ENCODE measurements at places on chromosomes 1 and 21.

GRCh38 chr1:114756949-114757454 lies 782 bp downstream of the CSDE1 start:
- DNase-seq = peak; percentile 51

- DNase-seq = no peak
These were observed 499.2 kb downstream of the OMA1 start for GRCh38 chr1:58047265-58047858.

DNA sequence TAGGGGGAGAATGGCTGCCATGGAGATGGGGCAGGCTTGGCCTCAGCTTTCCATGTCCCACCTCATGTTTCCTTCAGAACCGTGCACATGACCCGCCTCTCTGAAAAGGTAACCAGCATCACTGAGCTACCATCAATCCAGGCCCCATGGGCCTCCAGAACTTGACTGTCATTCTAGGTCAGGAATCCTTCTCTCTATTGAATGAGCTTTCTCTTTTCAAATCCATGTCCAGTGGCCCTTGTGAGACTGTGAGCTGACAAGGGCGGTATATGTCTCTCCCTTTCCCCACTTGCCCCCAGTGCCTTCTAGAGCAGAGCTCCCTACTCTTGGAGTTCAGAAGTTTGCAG lies 4.4 kb downstream of the CSRP1 start:
- no peak for DNase-seq

DNA sequence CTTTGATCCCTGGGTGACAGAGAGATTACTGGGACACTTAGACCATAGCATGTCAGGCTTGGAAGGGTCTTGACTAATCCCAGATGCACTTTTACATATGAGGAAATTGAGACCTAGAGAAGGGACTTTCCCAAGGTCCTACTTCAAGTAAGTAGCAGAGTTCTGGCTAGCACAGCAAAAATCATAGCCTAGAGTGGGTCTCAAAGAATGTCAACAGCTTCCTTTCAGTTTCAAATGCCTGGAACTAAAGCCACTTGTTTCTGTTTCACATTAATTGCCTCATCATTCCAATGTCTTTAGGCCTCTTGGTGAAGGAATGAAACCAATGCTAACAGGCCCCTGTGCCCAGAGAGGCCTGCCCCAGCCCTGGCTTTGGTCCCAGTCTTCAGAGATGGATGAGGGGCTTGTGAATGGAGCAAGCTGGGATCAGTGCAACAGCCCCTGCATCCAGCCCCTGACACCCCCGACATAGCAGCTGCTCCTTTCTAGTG lies 26.6 kb downstream of the ATF3 start:
- DNase-seq = no peak

DNA sequence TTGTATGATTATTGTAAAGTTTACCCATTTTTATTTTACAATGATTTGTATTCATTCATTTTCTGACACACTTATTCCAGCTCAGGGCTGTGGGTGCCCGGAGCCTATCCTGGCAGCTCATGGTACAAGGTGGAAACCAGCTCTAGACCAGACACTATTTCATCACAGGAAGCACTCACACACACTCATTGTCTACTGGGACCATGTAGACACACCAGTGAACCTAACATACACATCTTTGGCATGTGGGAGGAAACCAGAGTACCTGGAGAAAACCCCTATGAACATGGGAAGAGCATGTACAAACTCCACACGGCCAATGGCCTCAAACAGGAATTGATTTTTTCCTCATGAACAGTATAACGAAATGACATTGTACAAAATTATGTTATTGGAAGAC lies 2.4 kb downstream of the DTL start:
- DNase-seq = no peak

GRCh38 chr1:67572594-67573221 lies 112.3 kb upstream of the GADD45A start:
- no peak for DNase-seq

- no peak for DNase-seq
These were observed 101.3 kb downstream of the PRRX1 start for GRCh38 chr1:170765279-170765678.

GRCh38 chr1:65209005-65209885 lies 61.2 kb downstream of the AK4 start:
- peak; percentile 65 for DNase-seq

DNA sequence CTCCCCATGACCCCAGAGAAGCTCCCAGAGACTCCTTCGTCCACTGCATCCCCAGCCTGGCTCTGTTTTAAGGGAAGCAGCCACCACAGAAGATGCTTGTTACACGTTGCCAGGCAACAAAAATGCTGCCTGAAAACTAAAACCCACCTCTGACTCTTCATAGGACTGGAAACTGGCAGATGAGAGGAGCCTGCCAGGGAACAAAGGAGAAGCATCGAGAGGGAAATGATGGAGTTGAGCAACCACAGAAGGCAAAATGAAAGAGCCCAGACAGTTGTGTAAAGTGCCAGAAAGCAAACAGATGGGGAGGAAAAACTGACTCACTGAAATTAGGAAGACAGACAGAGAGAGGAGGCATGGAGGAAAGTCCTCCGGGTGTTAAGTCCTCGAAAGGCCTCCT lies 118.4 kb downstream of the KCNN3 start:
- no peak for DNase-seq

- no peak for DNase-seq
These were observed 114.2 kb downstream of the SLC16A1 start for GRCh38 chr1:112841825-112842224.

DNA sequence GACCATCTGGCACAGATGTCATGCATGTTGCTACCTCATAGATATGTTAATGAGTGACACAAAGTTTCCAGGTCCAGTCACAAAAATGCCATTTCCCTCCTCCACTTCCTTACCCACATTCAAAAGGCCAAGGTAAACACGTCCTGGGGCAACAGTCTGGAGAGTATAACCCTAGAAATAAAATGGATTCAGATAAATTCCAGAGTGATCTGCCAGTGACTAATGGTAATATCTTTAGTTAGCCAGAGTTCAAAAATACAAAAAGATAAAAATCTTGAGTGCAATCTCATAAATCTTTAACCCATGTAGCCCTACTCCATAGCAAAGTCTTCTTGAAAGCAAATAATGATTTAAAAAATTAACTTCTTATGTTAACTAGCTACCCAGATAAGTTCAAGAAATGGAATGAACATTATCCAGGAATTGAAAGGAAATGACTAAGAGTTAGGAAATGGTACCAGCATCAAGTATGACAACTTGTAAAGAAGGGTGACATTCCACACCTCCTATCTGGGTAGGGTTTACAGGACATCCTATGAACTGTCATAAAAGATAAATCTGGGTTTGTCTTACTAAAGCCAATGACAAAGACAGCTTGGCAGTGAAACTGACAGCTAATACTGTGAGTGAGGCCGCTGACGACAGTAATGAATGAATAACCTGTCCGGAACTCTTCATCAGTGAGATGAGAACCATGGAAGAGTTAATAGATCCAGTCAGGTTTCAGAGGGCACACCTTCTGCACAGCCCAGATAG lies 18.1 kb downstream of the RGS2 start:
- DNase-seq = no peak

GRCh38 chr1:25675729-25676476 lies 59.3 kb downstream of the MAN1C1 start:
- no peak for DNase-seq

DNA sequence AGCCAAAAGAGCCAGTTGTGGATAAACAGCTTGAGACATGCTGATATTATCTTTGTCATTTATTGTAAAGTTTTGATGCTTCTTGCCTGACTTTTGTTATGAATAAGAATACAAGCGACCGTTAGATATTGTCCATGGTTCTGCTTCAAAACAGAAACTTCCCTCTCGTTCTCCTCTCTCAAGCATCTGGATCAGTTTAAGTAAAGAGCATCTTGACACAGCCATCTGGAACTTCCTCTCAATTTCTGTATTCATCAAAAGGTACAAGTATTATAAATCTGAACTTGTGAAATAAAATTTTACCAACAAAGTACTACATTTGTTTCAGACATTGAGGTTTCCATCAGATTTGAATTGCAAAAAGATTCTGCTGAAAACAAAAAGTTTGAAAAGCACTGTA lies 36.4 kb upstream of the CLDN14 start:
- no peak for DNase-seq

DNA sequence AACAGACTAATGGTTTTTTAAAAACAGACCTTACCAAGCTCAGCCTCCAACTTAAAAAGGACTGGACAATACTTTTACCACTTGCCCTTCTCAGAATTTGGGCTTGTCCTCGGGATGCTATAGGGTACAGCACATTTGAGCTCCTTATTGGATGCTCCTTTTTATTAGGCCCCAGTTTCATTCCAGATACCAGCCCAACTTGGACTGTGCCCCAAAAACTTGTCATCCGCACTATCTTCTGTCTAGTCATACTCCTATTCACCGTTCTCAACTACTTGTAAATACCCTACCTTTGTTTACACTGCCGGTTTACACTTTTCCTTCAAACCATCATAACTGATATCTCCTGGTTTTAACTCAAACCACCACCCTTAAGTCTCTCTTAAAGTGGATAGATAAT lies 17.9 kb upstream of the ANKRD13C start:
- no peak for DNase-seq

GRCh38 chr1:228404107-228404720 lies 2.4 kb downstream of the TRIM11 start:
- no peak for DNase-seq

DNA sequence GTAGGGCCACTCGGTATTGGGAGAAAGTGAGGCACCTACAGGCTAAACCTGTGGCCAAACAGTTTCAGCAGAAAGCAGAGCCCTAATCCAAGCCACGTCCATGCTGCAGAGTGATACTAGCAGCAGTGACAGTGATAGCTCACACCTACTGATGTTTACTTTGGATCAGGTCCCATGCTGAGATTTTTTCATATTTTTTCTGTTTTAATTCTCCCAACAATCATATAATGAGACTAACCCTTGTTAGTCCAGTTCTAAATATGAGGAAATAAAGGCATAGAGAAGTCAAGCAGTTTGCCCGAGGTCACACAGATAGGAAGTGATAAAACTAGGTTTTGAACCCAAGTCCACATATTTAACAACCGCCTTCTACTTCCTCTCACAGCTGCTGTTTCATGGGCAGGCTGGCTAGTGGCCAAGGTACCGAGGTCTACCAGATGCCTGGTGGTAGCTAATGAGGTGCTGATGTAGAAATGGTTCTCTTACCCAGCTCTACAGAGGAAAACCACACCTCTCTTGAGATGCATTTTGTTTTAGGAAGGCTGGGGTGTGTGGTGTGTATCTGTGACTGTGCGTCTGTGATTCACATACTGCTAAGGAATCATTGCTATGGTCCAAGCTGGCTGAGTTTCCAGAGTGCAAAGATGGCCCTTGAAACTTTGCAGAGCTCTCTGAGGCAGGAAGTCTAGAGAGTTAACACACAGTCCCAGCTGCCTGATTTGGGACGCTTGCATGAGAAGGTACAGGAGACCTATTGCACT lies 80.3 kb upstream of the ARTN start:
- no peak for DNase-seq

- no peak for DNase-seq
These were observed 147.3 kb downstream of the DUSP10 start for GRCh38 chr1:221594576-221594975.

DNA sequence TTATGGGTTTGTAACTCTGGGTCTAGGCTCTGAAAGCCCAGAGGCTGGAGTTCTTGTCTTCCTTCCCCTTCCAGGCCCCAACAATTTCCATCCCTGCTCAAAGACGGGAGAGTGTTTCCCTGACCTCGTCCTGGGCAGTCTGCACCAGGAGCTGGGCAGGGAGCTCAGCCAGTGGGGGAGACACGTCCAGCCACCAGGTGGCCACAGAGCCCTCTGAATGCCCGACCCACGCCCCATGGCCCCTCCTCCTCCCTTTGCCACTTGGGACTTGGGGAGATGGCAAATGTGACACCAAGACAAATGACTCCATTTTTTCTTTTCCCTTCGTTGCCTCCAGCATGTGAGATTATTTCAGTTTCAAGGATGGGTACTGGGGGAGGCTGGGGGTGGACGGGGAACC lies 159.9 kb upstream of the AJAP1 start:
- no peak for DNase-seq

DNA sequence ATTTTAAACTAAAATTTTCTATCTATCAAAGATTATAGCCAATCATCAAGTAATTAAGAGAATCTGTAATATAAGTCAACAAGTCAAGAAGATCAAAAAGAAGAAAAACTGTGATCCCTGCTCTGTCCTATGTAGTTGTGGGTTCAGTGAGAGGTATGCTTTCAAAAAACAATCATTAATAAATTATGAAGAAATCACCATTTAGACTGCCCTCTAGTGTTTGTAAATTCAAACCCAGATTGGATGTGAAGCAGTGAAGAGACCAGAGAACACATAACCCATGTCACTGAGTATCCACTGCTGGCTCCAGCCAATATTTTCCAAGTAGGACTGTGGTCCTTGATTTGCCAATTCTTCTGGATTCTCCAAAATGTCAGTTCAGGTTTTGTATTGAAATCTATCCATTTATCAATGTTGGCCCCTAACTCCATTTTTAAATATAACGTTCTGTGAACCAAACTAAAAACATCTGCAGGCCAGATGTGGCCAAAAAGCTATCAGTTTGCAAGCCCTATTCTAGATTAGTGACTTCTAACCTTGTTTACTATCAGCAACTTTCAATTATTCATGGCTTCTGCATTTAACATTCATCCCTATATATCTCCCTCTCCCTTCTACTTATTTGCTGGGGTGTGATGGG lies 467.5 kb upstream of the CXADR start:
- no peak for DNase-seq

GRCh38 chr1:19306941-19307340 lies 5.0 kb downstream of the AKR7A2 start:
- no peak for DNase-seq

DNA sequence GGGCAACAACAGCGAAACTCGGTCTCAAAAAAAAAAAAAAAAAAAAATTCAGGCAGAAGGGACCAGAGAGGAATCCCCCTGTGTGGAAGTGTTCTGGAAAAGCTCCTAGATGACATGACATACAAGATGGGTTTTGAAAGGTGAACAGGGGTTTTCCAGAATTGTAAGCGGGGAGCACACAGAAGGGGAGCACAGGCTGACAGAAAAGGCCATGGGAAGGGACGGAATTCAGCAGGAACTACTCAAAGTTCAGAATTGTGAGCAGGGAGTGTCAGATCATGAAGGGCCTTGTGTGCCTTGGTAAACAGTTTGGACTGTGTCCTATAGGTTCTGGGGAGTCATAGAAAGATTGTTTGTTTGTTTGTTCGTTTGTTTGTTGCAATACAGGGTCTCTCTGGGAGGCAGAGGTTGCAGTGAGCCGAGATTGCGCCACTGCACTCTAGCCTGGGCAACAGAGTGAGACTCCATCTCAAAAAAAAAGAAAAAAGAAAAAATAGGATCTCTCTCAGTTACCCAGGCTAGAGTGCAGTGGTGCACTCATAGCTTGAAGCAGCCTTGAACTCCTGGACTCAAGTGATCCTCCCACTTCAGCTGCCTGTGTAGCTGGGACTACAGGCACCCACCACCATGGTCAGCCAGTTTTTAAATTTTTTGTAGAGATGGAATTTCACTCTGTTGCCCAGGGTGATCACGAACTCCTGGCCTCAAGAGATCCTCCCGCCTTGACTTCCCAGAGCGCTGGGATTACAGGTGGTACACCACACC lies 1.2 kb upstream of the RHBDL2 start:
- no peak for DNase-seq

GRCh38 chr1:76125473-76126219 lies 51.1 kb downstream of the ST6GALNAC3 start:
- no peak for DNase-seq

GRCh38 chr1:241213139-241213538 lies 143.9 kb downstream of the RGS7 start:
- no peak for DNase-seq
